ENCODE measurements at places on chromosomes 6 and 20.
A peak's percentile ranks its signal among the peaks of the same experiment; 100 is the strongest.

DNA sequence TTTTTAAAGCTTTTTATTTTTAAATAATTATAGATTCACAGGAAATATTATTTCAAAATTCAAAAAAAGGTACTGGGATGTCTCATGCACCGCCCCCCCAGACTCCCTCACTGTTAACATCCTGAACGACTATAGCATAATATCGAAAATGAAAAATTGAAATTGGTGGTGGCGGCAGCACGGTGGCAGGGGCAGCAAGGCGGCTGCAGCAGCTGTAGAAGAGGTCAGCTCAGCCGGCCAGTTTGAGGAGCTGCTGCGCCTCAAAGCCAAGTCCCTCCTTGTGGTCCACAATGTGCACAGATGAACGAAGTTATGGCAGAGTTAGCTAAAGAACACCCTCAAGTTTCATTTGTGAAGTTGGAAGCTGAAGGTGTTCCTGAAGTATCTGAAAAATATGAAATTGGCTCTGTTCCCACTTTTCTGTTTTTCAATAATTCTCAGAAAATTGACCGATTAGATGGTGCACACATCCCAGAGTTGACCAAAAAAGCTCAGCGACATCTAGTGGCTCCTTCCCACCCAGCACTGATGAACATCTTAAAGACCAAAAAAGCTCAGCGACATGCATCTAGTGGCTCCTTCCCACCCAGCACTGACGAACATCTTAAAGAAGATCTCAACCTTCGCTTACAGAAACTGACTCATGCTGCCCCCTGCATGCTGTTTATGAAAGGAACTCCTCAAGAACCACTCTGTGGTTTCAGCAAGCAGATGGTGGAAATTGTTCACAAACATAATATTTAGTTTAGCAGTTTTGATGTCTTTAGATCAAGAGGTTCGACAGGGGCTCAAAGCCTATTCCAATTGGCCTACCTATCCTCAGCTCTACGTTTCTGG is 100.8 kb downstream of the FAM217A start:
- peak; percentile 1 for DNase-seq

- DNase-seq = no peak
These were observed 138.7 kb upstream of the MYLIP start for GRCh38 chr6:15990179-15990578.

- peak; percentile 37 for DNase-seq
These were observed 3.4 kb upstream of the NSFL1C start for GRCh38 chr20:1469925-1470571.

DNA sequence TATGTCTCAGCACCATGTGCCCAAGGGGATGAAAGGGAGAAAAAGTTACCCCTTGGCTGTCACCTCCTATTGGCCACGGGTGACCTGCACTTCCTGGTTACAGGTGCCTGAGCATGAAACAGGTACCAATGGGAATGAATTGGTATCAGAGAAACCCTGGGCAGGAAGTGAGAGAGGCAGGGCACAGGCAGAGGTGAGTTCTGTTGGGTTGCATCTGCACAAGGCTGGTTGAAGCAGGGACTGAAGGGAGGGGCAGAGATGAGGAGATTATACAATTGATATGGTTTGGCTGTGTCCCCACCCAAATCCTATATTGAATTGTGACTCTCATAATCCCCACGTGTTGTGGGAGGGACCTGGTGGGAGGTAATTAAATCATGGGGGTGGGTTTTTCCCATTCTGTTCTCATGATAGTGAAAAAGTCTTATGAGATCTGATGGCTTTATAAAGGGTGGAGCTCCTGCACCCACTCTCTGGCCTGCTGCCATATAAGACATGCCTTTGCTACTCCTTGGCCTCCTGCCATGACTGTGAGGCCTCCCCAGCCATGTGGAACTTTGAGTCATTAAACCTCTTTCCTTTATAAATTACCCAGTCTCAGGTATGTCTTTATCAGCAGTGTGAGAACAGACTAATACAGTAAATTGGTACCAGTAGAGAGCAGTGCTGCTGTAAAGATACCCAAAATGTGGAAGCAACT is 291.8 kb downstream of the LRFN2 start:
- DNase-seq = no peak

DNA sequence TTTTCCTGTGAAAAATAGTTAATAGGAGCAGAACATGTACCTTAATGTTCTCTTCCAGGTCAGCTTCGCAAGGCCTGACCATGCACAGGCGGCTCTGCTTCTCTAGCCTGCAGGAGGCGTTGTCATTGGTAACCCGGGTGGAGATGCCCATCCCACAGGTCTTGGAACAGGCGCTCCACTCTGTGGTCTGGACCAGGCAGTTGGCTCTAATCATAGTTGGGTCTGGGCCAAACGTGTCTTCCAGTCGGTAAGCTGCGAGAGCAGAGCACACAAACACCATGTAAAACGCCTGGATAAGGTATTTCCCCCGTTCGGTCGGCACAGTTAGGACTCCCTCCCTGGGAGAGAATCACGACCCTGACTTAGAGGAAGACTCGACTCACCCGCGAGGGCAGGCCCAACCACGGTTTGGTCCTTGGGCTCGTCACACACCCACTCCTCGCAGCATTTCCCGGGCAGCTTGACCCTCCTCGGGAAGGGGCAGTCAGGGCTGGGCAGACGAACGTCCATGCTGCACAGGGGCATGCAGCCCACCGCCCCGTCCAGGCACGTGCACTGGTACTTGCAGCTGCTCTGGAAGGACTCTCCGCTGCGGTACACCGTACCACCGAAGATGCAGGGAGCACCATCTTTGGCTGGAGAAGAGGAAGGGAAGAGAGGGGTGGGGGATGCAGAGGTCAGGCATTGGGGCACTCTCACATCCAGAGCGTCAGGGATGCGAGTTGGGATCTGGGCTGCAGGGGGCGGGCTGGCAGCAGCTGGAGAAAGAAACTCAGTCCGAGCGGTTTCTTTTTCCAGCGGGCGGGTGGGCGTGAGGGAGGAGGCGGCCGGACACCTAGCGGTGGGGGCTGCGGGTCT is 1.0 kb downstream of the CCN2 start:
- no peak for DNase-seq

- no peak for DNase-seq
These were observed 12.2 kb upstream of the VNN1 start for GRCh38 chr6:132725947-132726607.

DNA sequence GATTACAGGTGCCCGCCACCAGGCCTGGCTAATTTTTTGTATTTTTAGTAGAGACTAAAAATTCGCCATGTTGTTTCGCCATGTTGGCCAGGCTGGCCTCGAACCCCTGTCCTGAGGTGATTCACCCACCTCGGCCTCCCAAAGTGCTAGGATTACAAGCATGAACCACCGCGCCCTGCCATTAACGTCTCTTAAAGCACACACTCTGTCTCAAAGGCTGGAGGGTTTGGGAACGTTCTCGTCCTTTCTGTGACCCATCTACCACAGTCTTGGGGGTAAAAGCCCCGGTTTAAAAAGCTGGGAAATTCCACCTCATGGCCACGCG is 57.8 kb upstream of the ARID1B start:
- DNase-seq = no peak

- no peak for DNase-seq
These were observed 100.9 kb downstream of the HFE start for GRCh38 chr6:26187981-26188635.

DNA sequence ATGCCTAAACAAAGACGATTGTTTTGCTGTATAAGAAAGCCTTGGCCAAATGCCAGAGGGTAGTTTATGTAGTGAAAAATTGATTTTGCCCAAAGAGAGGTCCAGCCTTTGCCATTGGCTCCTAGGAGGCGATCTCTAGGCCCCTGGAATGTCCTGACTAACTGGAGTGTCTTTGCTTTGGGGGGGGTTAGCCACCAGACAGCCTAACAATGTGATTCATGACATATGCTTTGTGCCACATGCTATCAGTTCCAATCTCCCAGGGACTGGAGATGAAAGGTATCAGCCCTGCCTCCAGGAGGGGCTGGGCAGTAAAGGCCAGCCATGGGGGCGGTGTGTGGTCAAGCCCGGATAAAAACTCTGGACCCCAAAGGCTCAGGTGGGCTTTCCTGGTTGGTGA is 32.7 kb upstream of the TUBB2A start:
- no peak for DNase-seq

- DNase-seq = no peak
These were observed 2.7 kb downstream of the COL21A1 start for GRCh38 chr6:56244528-56245253.

DNA sequence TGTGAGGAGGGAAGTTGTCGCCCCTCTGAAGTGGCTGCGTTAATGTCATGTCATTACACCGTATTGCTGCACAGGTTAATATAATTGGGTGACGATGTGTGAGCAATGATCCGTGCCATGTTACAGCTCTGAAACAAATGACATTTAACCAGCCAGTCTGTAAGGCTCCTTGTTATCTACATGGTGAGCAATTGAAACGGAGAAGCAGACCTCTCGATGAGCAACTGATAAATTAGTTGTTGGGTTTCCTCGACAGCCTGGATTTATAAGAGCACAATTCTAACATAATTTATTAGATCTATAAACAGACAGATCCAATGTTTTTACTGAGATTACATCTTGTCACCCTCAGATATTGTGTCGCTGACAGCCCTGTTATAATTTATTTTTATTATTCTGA is 49.9 kb upstream of the MAFB start:
- peak; percentile 22 for DNase-seq

DNA sequence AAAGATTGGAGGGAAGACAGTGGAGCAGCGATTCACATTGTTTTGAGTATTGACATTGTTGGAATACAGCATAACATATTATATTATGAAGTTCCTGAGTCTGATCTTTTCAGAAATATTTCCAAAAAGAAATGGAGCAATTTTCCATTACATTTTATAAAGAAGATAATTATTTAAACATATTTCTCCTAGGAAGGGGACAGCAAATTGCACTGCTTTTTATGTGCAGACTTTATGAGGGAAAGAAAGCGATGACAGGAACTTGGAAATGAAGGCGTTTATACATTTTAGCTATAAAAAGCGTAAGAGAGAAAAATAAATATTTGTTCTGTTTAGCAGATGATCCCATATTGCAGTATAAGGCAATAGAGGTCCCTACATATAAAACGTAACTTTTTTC is 117.0 kb upstream of the EDN1 start:
- DNase-seq = no peak

Data from NCI-H1436 (cell line).